ENCODE measurements at places on chromosomes 5 and 9.

GRCh38 chr5:146388386-146388785, 49.7 kb downstream of the POU4F3 start:
- no peak for DNase-seq

DNA sequence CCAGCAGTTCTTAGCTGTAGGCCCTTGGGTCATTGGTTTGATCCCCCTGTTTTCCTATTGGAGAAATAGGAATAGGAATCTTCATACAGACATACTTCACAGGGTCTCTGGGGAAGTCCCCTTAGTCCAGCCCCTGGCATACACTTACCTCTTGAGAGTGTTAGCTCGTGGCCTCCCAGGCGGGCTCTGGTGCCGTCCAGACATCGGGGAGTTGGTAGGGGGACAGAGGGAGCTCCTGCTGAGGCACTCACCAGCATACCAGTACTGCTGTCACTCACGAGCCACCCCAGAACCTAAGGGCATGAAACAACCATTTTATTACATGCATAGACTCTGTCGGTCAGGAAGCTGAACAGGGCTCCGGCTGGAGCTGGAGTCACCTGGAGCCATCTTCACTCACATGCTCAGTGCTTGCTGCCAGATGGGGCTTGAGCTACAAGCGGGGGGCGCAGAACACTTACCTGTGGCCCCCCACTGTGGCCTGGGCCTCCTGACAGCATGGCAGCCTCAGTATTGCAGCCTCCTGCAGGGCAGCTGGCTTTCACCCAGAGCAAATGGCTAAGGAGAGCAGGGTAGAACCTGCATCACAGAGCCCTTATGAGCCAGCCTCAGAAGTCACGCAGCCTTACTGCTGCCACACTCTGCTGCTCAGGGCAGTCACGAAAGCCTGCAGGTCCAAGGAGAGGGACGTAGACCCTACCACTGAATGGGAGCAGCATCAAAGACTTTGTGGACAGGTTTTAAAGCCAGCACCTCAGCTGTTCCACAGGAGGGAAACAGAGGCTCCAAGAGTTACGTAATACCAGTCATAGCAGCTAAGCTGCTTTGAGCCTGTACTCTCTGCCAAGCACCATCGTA, 58.3 kb upstream of the ANGPTL2 start:
- DNase-seq: no peak

- DNase-seq: no peak
Measured at GRCh38 chr9:124042201-124042721, 30.7 kb downstream of the LHX2 start.

DNA sequence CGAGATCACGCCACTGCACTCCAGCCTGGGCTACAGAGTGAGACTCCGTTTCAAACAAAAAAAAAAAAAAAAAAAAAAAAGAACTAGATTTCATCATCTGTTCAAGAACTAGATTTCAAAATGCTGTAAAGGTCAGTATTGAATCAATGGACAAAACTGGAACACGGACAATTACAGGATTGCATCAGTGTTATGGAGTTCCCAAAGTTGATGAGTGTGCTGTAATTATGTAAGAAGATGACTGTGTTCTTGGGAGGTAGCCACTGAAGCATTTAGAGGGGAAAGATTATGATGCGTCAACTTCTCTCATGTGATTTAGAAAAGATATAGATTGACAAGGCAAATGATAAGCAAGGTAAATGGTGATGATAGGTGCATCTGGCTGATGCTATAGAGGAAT, 6.5 kb downstream of the FAM240B start:
- no peak for DNase-seq

DNA sequence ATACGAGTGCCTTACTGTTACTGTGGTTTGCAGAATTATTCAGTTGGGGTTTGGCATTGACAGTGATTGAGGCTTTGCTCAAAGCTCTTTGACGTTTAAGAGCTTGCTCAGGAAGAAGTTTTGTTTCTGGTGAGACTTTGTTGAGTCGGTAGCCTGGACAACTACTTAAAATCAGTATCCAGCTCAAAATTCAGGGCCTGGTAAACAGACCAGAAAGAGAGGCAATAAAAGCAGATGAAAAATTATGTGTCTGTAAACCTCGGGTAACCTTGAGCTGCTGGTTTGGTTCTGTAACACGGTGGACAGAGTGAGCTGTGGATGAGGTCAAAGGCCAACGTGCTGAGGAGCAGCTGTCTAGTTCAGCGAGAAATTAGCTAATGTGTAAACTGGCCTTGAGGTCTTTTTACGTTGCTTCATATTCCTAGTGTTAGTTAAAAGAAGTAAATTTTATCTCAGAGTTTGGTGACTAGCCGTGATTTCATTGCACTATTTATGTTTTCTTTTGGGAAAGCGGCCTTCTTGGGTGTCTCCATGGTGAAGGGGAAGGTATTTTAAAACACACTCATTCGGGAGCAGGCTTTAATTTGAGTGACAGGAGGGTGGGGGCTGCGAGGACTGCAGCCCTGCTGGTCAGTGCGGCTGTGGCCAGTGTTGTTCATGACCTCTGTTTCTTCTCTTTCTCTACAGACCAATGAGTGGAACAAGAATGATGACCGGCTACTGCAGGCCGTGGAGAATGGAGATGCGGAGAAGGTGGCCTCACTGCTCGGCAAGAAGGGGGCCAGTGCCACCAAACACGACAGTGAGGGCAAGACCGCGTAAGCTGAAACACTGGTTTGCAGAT, 82.0 kb upstream of the TTC23L start:
- DNase-seq: no peak

GRCh38 chr5:7376871-7377270, 19.1 kb upstream of the ADCY2 start:
- no peak for DNase-seq

GRCh38 chr9:106286249-106286648, 576.7 kb upstream of the ZNF462 start:
- no peak for DNase-seq

GRCh38 chr5:107776506-107776905, 105.8 kb upstream of the EFNA5 start:
- DNase-seq: no peak

- DNase-seq: no peak
Measured at GRCh38 chr5:73218552-73219171, 45.7 kb downstream of the TMEM174 start.

DNA sequence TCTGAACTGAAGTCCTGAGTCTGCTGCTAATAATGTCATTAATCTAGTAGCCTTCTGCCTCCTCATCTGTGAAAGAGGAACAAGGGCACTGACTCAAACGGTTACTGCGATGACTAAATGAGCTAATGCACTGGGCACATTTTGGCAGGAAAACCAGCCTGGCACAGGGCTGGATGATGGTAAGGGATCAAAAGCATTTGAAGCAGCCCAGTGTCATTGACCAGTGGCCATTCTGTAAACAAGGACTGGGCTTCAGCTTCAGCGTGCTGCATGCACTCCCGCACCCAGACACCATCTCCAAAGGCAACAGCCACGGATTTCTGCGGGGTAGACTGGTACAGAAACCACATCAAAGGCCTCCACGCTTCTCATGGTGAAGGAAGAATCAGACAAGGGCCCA, 8.0 kb downstream of the GCNT4 start:
- no peak for DNase-seq

DNA sequence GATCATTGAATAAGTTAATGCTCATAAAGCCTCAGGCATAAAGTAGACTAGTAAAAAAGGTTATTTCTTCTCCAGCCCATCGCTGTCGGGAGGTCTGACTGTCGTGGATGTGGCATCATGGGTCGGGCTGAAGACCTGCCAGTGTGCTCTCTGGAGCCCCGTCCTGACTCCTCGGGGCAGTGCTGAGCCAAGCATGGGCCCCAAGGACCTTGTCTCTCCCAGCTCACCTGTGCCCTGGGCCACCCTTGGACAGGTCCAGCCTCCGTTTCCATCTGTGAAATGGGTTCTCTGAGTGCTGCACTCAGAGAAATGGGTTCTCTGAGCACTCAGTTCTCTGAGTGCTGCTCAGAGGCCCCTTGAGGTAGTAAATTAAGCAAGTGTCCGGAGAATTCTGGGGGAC, 269.0 kb downstream of the GADD45G start:
- no peak for DNase-seq
